ENCODE measurements at places on chromosomes 12 and 14. TPM values are rescaled to one million over a fixed set of nuclear protein-coding genes. Genes with fewer than 3 reads are reported as not detected.
A peak's percentile ranks its signal among the peaks of the same experiment; 100 is the strongest.

GRCh38 chr12:105721051-105721825, 390.7 kb downstream of the C12orf75 start:
- ATAC-seq: no peak

DNA sequence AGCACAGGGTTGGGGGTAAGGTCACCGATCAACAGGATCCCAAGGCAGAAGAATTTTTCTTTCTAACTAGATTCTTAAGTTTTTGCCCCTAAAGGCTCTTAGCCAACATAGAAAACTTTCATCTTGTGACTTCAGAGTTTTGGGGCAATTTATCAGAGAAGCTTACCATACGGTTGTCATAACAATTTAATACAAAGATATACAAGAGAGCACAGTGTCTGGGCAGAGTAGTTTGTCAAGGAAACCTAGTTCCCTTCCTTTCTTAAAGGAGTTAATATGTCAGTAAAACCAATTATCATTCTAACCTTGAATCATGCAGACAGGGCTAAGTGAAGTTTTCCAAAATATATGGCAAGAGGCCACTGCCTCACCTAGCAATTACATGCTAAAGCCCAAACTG, 18.4 kb downstream of the NR2C1 start:
- ATAC-seq: no peak

- peak; percentile 62 for ATAC-seq
Measured at GRCh38 chr14:32939254-32940065, 781 bp downstream of the NPAS3 start.

GRCh38 chr12:127150479-127150878, 1116.5 kb upstream of the TMEM132C start:
- no peak for ATAC-seq

SLC6A13 gene
- total RNA-seq: not detected

Measured in esophagus mucosa (tissue), 1 donor.